ENCODE measurements at places on chromosomes 5 and 9.

DNA sequence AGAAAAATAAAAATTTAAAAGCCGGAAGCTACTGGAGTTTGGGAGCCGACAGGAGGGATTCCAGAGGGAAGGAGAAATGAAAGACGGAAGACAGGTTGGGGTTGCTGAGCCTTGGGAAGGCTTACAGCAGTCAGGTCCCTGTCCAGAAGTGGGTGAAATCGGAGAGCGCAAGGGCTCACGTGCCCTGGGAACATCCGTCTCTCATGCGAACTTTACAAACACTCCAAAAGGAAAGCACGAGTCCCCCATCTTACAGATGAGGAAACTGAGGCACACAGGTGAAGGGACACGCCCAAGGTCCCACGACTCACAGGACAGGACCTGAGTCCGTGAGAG, 347 bp upstream of the OLFML2A start:
- no peak for DNase-seq

GRCh38 chr5:121019734-121020133, 555.6 kb downstream of the PRR16 start:
- no peak for DNase-seq

DNA sequence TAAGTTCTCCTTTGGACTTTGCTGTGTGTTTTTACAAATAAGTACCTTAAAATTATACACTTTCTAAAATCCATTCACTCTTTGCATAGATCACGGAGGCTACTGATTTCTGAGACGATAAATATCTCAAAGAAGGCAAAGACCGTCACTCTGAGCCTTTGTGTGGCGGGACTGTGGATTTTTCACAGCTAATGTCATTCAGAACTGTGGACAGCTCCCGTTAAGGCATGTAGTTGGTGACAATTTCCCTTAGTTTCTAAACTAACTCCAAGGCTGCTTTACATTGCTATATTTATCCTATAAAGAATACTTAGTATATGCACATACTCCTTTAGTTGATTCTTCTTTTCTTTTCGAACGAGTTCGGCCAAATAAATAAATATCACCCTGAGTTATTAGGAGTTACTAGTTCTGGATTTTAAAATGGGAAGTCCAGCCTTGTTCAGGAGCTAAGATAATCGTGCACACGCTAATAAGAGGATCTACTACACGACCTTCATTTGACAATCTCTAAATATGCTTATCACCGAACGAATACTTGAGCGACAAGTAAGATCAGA, 1.8 kb downstream of the HCN1 start:
- no peak for DNase-seq

GRCh38 chr9:124684169-124684568, 86.9 kb downstream of the NR6A1 start:
- no peak for DNase-seq

DNA sequence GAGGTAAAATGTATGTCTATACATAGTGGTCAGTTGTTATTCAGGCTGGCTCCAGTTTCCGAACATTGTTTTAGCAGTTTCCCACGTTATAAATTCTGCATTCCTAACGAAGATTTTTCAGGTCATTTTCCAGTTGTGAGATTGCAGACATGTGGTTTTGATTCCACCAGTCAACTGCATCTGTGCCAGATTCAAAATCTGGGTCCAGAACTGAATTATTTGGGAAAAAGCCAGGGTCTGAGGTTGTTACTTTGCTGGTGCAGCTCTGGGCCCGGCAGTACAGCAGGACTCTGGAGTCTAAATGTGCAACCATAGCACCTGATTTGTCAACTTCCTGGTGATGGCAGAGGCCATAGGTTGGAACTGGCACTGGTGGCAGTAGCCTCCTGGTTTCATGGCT, 105.7 kb upstream of the MEGF10 start:
- DNase-seq = no peak

DNA sequence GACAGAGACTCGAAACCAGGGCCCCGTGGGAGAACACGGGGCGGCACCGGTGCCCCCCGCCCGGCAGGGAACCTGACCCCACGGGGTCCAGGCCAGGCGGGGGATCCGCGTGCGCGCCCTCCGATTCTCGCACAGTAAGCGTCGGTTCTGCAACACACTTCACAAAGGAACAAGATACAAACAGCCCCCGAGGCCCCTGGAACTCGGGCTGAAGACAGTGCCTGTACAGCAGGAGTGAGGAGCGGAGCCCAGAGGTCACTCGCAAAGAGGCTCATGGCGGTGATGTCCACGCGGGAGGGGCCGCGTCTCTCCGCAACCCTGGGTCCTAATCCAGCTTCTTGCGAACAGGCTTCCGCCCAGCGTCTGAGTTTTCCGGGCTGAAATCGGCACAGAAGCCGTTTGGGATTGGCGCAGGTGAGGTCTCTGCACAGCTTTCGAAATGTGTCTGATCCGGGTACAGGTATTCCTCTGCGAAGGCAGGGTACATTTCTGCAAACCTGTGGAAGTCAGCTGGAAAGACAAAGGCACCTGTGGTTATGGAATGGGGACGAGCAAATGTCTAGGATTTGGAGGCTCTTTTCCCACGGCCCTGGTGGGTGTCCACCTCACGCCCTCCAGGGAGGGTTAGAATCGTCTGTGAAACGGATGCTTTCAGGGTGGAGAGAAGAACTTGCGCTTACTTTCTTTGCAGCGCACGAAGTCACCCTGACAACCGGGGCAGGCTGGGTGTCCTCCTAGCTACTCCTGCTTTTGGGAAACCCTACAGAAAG, 18.3 kb upstream of the SLC6A3 start:
- DNase-seq = no peak

DNA sequence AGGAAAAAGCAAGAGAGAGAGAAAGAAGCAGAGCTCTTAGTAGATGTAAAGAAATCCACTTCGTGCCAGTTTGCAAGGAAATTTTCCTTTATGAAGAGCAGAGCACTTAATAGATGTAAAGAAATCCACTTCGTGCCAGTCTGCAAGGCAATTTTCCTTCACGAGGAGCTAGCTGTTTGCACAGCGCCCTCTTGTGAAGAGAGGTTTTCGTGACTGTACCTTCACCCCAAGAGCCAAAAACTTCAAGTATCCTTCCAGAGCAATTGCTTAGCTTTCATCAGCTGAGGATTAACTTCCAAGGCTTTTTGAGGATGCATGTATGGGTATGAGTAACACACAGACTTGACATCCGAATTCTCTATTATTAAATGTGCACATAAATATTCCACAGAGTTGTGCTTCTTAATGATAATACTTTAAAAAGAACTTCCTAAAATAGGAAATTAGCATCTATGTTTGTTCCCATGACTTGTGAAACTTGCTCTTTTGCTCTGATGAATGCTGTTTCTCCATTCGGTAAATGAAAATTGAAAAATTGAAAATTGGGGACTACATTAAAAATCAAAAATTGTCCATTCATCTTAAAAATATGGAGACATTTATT, 525.6 kb downstream of the PDE4D start:
- DNase-seq = peak; percentile 66

DNA sequence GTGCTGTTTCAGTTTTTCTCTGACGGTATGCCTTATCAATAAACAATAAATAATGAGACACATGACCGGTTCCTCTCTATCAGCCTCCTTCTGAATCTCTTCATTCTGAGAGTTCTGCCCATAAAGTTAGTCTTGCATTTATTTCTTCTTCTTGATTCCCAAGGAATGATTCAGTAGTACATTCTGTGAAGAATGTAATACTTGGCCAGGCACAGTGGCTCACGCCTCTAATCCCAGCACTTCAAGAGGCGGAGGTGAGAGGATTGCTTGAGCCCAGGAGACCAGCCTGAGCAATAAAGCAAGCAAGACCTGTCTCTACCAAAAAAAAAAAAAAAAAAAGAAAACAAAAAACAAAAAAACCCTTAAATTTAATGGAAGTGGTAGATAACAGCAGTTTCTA, 53.9 kb downstream of the PAM start:
- no peak for DNase-seq

DNA sequence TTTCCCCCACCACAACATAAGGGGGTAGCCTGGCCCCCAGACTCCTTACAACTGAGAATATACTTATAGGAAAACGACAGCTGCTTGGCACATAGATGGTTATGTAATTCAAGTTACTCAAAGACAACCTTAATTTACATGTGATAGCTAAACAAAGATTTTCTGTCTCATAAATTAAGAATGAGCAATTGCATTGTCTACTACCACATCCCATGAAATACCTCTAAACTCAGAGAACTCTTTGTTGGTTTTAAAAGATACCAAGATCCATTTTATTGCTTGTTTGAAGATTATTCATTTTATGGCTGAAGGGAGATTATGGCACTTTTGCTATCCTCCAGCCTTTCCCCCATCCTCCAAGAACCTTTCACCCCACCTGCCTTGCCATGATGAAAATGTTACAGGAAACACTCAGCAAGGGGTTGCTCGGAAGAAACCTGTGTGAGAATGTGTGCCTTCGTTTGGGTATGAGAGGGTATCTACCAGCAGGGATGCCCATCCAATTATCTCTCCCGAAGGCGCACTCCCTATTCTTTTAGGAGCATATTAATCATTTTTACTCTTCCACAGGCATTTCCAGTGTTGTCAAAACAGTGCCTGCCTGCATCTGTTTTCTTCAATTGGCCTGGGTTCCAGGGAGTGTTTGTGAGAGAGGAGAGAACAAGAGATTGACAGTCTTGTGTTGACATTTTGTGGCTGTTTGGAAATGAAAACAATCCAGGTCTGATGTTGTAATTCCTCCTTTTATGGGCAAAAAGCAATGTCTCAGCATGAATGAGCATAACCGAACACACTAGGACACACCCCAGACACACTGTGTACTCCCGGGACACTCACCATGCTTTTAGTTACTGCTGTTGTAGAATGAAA, 208.0 kb upstream of the ANKRD55 start:
- peak; percentile 45 for DNase-seq

DNA sequence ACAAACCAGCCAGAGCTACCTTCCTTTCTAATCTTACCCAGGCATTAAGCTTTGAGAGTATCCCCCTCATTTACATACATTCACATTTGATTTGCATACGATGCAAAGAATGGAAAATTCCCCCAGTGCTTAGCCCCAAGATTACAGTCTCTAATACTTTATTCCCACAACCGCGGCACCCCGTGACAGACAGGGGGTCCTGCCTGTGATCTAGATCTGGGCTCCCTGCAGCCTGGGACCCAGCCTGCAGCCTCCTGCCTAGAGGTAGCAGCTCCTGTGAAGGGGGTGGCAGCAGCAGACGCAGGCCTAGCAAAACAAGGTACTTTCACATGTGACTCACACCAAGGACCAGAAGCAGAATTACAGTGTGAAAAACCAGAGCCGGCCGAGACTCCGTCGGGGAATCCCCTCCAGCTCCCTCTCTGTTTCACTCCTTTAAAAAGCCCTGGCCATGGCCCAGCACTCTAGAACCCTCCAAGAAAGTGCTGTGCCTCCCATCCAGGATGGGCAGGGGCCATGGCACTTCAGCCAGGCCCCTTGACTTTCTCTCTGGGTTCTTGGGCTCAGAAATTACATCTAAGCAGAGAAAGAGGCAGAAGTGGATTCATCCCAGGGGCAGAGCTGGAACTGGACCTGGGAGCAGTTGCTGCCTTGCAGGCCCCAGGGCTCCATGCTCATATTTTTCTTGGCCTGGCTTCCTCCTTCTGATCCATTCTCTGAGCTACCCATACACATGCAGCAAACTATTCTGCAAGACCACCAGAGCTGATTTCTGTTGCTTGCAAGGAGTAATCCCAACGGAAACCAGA, 14.0 kb upstream of the TCF7 start:
- DNase-seq = peak; percentile 70

DNA sequence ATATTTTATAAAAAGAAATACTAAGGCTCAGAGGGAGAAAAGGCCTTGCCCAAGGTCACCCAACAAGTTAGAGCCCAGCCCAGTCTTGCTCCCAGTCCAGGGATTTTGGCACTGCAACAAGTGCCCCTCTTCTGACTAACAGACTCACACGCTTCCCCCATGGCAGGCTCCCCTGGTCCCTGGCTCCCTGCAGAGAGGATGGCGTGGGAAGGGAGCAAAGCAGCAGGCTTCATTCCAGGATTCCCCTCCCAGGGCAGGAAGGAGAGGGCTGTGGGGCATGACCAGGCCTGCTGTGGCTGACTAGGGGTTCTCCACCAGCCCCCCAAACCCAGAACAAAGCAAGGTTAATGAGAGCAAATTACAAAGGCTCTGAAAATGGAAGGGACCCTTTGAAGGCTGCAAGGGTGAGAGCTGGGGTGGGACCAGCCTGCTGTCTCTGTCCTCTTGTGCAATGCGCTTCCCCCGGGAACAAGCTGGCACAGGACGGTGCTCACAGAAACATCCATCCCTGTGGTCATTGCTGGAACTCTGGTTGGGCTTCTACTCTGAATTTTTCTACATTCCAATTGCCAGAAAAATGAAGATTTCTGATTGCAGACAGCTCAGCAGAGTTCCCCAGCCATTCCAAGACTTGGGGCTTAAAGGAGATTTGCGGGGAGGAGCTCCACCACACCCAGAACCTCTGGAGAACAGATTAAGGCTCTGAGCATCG, 37.1 kb upstream of the FAT2 start:
- no peak for DNase-seq

DNA sequence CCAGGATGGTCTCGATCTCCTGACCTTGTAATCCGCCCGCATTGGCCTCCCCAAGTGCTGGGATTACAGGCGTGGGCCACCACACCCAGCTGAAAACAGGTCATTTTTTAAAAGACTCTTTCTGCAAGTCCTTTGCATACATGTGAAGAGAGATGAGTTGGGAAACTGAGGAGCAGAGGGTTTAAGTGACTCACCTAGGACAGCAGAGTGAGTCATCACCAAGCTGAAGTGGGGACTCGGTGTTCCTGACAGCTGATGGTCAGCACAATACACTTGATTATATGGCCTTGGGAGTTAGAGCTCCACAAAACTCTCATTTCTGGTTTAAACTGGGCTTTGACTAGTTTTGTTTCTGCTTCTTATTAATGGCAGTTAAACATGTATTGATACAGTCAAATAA, 38.1 kb upstream of the SSBP2 start:
- no peak for DNase-seq

GRCh38 chr5:67815455-67816391, 399.8 kb upstream of the PIK3R1 start:
- no peak for DNase-seq

DNA sequence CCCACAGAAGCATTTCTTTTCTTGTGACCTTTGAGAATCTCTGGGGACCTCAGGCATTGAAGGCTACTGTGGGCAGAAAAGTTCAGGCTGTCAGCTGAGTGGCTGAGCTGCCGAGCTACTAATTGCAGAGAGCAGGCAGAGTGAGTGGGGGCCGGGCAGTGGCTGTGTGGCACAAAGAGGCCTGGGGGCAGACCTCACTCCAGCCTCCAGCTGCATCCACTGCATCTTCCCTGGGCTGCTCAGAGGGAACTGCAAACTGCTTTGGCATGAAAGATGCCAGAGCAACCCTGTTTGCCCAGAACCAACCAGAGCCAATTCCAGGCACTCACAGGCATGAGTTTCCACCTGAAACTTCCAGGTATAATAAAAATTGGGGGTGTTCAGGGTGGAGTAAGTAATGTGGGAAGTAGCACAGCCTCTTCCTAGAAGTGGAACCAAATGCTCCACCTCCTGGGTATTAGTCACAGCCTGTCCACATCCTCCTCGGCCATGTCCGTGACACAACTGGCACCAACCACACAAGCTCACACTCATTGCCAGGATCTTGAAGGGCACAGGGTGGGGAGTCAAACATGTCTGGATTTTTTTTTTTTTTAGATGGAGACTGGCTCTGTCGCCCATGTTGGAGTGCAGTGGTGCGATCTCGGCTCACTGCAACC, 548.9 kb downstream of the BNC2 start:
- DNase-seq = no peak

- no peak for DNase-seq
These were observed 53.3 kb downstream of the FOXD1 start for GRCh38 chr5:73395256-73395655.
